Activated T-helper 9 cell treated with anti-CD3 and anti-CD28 coated beads, Interleukin-2, amount 50 U/mL, for 16 hours (primary cell): ENCODE measurements at places on chromosomes 11 and 22.

- no peak for DNase-seq
Measured at GRCh38 chr22:31253949-31254348, 38.3 kb downstream of the PIK3IP1 start.

DNA sequence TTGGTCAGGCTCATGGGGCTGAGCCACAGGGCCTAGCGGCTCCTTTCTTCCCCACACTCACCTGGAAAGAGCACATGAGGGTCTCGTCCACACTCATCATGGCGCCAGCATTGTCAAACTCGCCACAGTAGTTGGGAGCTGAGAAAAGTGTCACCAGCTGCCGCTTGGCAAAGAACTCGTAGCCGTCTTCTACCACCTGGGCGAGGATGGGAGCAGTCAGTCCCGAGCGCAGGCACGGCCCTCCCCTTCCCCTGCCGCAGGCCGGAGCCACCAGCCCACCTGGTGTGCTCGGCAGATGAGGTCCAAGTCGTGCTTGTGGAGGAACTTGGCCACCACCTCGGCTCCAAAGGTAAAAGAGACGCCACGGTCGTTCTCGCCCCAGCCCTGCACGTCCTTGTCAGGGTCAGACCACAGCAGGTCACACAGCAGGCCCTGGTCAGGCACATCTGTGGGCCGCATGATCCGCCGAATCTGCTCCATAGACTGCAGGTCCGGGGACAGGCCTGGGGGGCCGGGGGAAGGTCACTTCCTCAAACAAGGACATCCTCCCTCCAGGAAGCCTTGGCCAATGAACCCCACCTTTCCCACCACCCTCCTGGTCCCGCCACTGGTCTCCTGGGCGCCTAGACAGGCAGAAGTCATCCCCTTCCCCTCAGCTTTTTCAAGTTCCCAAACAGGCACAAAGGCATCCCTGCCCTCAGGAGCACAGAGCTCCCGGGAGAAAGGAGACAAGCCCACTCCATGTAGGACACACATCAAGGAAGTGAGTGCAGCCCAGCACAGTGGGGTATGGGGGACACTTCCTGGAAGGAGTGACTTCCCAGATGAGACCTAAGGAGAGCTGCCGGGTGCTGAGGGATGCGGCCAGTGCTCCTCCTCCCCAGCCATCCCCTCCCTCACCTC is 2.7 kb downstream of the PPP1CA start:
- DNase-seq = no peak

DNA sequence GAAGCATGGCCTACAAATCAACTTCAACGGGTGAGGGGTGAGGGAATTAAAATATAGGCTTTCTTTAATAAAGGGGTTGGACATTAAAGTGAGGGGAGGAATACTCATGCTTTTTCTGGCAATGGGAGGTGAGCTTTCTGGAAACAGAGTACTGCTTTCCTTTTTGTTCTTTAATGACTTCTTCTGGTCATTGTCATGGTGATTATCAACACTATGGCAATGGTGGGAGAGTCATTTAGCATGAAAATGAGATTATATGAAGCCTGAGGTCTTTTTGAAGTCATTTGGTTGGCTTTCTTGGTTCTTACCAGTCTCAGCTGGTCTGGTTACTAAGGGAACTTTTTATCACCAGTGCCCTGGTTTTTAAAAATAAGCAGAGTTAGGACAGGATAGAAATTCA is 475.8 kb upstream of the LRRC4C start:
- DNase-seq = no peak

- no peak for DNase-seq
Measured at GRCh38 chr11:46293641-46294103, 16.2 kb downstream of the CREB3L1 start.

- peak; percentile 32 for DNase-seq
Measured at GRCh38 chr11:47399860-47400767, 8.3 kb upstream of the SLC39A13 start.

DNA sequence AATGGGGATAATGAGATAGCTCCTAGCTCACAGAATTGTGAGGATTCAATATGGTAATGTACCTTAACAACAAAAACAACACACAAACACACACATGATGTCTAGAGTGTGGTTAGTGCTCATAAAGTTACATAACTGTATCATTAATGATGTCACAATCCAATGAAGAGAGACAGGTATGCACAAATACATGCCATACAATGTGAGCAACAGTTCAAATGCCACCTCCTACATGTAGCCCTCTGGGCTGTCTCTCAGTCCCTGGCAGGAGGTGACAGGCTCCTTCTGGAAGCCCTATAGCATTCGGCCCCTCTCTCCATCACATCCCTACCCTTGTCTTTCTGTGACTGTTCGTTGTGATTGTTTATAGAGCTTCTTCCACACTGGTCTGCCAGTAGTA is 8.3 kb upstream of the MICALL1 start:
- DNase-seq = no peak

GRCh38 chr22:41417622-41418390 is 28.8 kb downstream of the TOB2 start:
- no peak for DNase-seq
